ENCODE measurements at places on chromosomes 1 and 21. TPM values are rescaled to one million over a fixed set of nuclear protein-coding genes. Genes with fewer than 3 reads are reported as not detected.

DNA sequence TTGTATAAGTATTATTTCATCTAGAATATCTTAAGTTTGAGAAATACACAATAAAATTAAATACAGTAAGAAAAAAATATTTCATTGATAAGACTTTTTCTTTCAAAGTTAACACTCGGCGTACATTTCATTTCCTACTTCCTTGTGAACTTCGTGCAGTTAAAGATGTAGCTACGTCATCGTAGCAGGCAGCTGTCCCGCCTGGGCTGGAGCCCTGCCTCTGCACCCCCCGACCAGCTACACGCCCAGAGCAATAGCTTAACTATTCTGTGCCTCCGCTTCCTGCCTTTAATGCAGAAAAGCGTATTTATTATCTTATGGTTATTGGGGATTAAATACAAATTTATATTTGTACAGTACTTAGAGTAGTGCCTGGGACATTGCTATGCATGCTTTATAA lies 53.5 kb downstream of the CLSTN1 start:
- DNase-seq: no peak

DNA sequence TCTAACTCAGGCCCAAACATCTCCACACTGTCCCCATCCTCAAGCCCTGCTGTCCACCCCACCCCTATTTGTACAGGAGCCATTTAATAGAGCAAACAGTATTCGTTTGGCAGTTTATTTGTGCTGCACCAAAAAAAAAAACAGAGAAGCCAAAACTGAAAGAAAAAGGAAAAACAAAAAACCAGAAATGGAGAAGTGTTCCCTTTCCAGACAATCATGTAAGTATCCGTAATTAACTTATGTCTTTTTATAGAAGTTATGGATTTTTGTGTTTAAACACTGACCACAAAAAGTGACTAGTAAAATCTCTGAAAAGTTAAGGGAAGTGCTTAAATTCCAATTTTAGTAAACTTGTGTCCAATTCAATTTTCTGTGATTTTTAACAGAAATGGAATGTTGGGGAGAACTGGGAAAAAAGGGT lies 40.4 kb upstream of the ZBTB18 start:
- DNase-seq: no peak

- DNase-seq: no peak
Measured at GRCh38 chr1:53368314-53369033, 40.6 kb upstream of the LRP8 start.

GSTM5 gene
- not detected for total RNA-seq

- DNase-seq: no peak
Measured at GRCh38 chr1:55329091-55329490, 113.9 kb upstream of the USP24 start.

LCE2B gene
- not detected for total RNA-seq

DNA sequence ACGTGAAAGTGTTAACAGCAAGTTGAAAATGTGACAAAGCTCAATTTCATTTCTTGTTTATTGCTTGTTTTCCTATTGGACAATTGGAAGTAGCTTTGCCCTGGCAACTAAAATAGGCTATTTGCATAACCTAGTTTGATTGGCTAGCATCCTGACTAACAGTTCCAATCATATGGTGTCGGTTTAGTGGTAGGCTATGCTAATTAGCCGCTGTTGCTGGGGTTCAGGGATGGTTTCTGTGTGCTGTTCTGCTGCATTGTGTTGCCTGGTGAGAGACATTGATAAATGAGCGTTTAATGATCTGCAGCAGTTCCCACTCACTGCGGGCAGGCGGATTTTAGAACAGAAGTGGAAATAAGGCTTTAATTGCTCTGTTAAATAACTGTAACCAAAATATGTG lies 68.5 kb downstream of the DYRK1A start:
- peak; percentile 72 for DNase-seq

ASAP3 gene
- total RNA-seq: 0.78 TPM

NUDC gene
- 168 TPM for total RNA-seq

- DNase-seq: no peak
Measured at GRCh38 chr1:212853658-212854057, 4.4 kb upstream of the FLVCR1 start.

FOXO6 gene
- 0.11 TPM for total RNA-seq

- no peak for DNase-seq
Measured at GRCh38 chr1:210129759-210130158, 102.8 kb upstream of the SERTAD4 start.

DNA sequence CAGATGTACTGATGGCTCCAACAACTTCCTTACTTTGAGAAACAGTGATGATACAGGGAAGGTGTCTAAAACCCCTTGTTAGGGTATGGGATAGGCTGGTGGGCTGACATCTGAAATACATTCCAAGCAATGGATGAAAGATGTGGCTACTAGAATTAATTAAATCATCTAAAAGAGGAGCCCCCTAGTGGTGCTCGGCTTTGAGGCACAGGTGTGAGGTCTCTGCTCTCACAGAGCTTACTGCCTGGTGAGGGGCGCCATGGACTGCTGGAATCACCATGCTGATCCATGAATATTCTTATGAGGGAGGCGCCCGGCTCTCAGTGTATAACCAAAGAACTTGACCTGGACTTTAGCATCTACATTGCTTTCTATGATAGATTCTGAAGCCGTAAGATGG lies 48.5 kb downstream of the GNG4 start:
- no peak for DNase-seq

DNA sequence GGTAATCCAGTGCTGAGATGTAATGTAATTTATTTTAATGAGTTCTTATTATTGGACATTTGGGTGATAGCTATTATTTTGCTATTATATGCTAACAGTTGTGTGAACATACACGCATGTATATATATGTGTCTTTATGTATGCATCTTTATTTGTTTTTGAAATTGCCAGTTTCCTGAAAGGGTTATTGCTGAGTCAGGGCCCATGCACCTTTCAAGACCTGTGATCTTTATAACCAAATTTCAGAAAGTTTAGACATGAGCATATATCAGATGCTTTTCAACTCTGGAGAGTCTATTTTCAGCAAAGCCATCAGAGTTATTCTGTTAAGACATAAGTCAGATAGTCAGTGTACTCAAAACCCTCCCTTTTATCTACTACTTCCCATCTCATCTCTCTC lies 265.6 kb upstream of the GREM2 start:
- DNase-seq: no peak

ANGPTL1 gene
- total RNA-seq: not detected

DNA sequence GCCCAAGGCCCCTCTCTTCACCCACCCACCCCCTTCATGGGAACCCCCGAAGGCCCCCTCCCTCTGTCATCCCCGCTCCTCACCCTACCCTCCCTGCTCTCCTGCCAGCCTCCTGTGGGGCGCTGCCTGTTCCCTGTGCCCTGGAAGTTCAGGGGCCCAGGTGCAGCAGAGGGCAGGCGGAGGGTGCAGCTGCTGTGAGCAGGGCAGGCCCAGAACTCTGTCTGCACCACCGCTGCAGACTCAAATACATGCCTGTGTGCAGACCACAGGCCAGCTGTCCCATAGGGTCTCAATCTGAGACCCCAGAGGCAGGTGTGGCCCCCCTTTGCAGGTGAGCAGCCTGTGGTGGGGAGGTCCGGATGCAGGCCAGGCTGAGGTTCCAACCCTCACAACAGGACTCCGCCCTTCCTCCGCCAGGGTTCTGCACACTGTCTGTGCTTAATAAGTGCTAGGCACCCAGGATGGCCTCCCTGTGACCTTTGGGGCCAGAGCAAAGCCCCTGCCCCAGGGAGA lies 62.5 kb downstream of the WNT9A start:
- DNase-seq: peak; percentile 15

DNA sequence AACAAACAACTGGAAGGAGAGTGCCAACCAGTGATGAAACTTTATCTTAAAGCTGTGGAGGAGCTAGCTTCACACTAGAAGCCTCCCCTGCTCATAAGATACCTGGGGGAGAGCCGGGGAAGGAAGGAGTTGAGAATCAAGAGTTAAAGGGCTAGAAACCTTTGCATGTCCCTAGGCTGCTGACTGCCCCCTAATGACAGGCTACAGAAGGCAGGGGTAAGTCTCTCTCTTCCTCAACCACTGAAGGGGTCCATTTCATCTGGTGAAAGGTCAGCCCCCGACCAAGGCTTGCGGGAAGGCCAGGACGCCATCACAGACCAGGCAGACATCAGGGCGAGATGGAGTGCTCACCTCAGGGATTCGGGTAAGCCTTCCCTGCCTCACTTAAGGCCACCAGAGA lies 65.6 kb upstream of the GRHL3 start:
- no peak for DNase-seq

GRCh38 chr21:40066221-40066620 lies 199.0 kb downstream of the PCP4 start:
- no peak for DNase-seq

DNASE2B gene
- not detected for total RNA-seq

DNA sequence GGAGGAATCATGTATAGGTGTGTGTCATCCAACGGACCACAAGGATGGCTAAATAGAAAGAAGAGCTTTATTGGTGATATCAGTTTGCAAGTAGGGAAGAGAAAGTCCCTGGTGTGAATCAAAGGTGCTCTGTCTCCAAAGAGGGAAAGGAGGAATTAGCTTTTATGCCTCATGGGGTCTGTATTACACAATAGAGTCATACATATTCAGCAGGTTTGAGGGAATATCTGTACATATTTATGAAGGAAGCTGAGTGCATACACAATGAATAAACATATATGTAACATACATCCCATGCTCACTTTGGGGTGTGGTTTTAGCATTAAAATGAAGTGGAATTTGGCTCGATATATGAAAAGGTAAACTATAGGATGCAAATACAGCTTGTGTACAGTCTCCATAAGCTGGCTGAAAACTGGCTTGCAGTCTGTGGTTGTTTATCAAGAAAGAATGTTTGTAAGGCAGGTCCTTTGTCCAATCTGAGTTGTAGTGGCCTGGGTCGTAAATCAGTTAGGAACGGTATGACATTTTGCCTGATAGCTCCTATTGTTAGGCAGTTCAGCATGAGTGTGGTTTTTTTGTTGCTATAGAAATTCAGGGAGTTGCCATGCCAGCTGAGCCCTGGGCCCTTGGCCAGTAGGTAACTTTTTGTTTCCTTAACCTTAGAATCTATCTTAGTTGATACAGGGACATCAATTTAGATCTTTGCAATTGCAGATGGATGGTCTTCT lies 198.0 kb upstream of the ZP4 start:
- no peak for DNase-seq

DNA sequence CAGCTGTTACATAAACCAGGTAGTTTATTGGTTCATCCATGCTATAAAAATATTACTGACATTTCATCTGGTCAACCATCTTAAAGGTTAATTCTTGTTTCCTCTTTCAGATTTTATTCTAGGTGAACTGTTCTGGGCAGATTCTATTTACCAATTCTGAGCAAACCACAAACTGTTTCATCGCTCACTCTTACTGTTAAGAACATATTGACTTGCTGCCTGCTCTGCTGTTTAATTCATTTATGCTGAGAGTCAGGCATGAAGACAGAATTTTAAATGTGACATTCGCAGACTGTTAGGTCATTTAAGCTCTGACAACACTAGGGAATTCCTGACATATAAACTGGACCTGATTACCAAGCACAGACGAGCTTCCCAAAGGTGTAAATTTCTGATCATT lies 98.3 kb downstream of the PIGK start:
- no peak for DNase-seq

CBR3 gene
- 7.9 TPM for total RNA-seq

DNA sequence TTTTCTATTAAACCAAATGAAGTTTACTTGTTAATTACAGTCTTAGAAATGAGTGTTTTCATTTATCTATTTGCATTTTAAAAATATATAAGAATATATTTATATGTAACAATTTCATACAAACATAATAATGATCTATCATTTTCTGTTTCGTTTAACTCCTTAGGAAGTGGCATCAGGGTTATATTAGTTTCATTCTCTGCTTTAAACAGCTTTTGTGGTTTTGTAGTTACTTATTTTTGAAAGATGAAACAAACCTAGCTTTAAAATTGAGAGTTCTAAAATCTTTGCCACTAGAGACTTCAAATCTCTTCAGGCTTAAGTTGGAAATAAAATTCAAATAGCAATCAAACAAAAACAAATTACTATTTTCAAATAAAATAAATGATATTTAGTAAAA lies 2110.6 kb downstream of the MRPL39 start:
- no peak for DNase-seq

- peak; percentile 64 for DNase-seq
Measured at GRCh38 chr1:226608699-226609505, 60.3 kb downstream of the STUM start.

DNA sequence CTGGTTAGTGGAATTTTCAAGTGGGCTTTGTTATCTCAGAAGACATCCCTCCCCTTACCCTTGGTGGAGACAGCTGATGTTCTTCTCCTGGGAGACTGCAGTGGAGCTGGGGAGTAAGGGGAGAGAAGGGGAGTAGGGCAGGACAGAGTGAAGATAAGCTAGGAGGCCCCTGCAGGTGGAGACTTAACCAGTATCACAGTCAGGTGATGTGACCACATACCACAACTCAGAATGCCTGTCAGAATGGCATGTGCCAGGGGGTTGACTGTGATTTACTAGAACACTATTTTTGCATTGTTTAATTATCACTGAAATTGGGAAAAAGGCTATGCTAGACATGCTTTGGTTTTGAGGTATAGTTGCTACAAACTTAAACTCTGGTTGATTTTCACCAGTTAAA lies 124.6 kb downstream of the NRDC start:
- DNase-seq: no peak

DNA sequence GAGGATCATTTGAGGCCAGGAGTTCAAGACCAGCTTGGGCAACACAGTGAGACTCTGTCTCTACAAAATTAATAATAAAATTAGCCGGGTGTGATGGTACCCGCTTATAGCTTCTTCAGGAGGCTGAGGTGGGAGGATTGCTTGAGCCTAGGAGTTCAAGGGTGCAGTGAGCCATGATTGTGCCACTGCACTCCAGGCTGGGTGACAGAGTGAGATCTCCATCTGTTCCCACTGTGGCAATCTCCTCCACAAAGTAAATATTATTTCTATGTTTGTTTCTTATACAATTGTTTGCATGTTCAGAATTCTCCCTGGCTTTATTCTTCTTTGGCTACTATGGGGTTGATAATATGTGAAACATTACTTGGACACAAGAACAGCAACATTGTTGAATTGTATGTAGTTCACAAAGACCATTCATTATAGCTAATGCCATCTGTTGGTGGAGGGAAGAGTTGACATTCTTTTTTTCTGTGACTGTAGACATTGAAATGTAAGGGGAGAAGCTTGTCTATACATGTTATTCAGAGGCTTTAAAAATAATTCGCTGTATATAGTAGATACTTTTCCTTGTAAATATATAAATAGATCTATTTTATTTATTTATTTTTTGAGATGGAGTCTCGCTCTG lies 47.8 kb upstream of the SRSF10 start:
- no peak for DNase-seq

GRCh38 chr1:45568421-45568820 lies 15.4 kb upstream of the NASP start:
- DNase-seq: no peak

- no peak for DNase-seq
Measured at GRCh38 chr1:165053351-165053750, 303.2 kb downstream of the LMX1A start.

DNA sequence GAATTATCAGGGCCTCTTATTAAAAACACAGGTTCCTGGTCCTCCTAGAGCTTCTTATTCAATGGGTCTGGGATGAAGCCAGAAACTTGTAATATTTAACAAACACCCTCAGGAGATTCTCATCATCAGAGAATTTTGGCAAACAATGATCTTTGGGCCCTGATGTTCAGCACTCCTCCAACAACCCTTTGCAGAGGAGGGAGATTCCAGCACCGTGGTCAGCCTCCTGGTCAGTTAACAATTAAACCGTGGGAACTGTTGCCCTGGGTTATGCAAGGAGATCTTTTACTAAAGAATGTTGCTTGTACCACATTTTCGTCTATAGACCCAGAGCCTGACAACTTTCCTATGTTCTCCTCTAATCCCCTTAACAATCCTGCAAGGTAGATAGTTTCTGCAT lies 294.4 kb downstream of the PLPP3 start:
- DNase-seq: no peak

GRCh38 chr21:45867671-45868081 lies 113.9 kb upstream of the COL6A1 start:
- no peak for DNase-seq

All from CD8-positive, alpha-beta memory T cell (primary cell).